ENCODE measurements at places on chromosomes 16 and 17.

DNA sequence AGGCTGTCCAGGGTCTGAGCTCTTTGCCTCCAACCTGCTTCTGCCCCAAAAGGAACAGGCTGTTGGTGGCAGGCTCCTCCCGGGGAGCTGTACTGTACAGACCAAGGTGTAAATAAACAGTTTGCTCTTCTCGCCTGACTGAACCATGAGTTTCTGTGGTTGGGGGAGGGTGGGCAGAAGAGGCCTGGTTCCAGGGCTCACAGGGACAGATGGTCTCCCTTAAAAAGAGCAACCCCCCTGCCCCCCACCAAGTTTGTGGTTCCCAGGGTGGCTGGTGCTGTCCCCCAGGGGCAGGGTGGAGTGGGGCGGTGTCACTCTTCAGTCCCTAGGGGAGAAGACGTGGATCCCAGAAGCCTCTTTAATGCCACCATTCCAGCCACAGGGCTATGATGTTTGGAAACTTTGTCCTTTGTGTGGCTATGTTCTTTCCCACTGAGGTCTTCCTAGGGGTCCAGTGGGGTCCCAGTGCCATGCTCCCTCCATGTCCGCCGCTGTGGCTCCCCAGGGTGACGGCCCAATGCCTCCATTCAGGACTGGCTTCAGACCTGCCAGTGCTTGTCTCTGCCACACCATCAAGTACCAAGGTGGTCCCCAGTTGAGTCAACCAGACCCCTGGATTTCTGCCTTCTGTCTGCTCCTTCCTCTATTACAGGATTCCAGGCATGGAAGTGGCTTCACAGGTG, 146.7 kb downstream of the RAB11FIP4 start:
- no peak for DNase-seq

DNA sequence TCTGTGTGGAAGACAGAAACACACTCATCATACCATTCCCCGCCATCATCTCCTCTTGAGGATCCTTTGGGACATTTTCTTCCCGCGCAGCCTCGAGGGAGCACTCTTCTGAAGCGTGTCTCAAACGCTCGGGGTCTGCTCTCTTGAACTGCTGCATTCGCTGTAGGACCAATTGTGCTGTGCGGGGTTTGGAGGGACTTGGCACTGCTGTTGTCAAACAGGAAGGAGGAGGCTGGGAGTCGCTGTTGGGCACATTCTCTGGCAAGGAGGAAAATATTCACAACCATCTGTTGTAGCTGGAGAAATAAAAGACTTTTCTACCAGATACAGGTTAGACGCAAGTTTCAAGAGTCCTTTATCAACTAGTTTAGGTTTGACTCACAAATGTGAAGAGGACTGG, 5.0 kb downstream of the SLX4 start:
- DNase-seq: no peak

GRCh38 chr16:48197294-48197693, 41.5 kb upstream of the ABCC12 start:
- no peak for DNase-seq

DNA sequence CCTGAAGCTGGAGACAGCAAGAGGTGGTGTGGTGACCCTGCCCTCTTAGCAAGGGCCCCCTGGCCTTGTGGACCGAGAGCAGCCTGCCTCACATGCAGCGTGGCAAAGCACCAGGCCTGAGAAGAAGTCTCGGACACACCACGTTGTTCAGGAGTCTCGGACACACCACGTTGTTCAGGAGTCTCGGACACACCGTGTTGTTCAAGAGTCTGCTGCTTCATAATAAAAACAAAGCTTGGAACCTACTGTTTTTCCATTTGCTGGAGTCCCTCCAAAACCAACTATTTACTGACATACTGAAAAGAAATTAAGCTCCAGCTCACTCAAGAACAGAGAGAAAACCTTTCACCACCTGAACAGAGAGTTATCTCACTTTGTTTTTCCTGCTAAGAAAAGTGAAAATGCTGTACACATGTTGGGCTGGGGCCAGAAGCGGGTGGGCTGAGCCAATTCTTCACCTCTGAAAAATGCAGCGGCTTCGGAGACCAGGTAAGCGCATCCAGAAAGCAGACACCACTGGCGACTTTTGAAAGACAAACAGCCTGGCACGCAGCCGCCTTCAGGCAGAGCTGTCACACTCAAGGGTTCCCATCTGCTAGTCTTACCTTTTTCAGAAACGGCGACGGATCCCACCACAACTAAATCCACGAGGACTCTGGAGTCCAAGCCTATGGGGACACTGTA, 8.9 kb downstream of the MTHFSD start:
- no peak for DNase-seq

DNA sequence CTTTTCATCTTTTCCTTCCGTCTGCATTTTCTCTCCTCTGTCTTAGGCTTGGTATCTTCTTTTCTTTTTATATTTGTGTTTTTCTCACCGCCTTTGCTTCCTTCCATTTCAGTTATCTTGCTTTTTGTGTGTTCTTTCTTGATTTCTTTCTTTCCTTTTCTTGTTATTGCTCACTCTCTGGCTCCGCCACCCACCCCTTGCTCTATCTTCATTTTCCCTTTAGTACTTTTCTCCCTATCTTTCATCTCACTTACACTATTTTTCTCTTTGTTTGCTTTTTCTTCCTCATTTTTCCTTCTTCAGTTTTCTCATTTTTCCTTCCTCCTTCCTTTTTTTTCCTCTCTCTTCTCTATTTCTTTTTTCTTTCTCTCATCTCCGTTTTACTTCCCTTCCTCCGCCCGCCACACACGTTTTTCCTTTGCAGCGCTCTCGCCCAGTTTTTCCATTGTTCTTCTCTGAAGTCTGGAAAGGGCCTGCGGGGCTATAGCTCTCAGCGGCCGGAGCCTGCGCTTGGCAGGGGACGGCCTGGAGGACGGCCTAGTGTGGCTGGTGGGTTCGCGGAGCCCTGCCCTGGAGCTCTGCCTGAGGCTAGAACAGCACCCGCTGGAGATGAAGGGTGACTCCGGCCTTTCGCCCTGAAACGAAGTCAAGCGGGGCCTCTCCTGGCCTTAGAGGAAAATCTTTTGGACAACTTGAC, 5.2 kb upstream of the HOXB13 start:
- no peak for DNase-seq

All from T-helper 22 cell (primary cell).